Smooth muscle cell of trachea (primary cell): ENCODE measurements at places on chromosomes 5 and 9. TPM values are rescaled to one million over a fixed set of nuclear protein-coding genes. Genes with fewer than 3 reads are reported as not detected.

Gene ZFP2
- 1.6 and 1.8 TPM in 2 replicates for total RNA-seq

Gene GARIN3
- total RNA-seq = not detected in 2 replicates

Gene CMBL
- total RNA-seq = 12.8 and 24.0 TPM in 2 replicates

Gene KCNV2
- total RNA-seq = not detected in 2 replicates

Gene PCDHA13
- total RNA-seq = under 0.01 TPM in 2 replicates

Gene BTNL8
- not detected in 2 replicates for total RNA-seq

Gene ANKRD34B
- total RNA-seq = not detected in 2 replicates

Gene TRPM6
- total RNA-seq = under 0.01 TPM in 2 replicates

Gene AHRR
- total RNA-seq = 55.7 and 86.8 TPM in 2 replicates

Gene PCDHGC4
- total RNA-seq = 4.5 and 6.0 TPM in 2 replicates

Gene ALDOB
- total RNA-seq = not detected in 2 replicates

Gene C5orf24
- 31.4 and 32.3 TPM in 2 replicates for total RNA-seq

Gene ZNF483
- total RNA-seq = 1.8 and 2.8 TPM in 2 replicates

Gene TMOD1
- total RNA-seq = under 0.01 and 0.17 TPM in 2 replicates

Gene GRIA1
- under 0.01 and 0.50 TPM in 2 replicates for total RNA-seq

Gene ZNF658
- total RNA-seq = 6.1 and 8.0 TPM in 2 replicates

Gene TTC1
- total RNA-seq = 41.0 and 54.1 TPM in 2 replicates

Gene CCDC171
- total RNA-seq = 2.8 and 6.8 TPM in 2 replicates

Gene APBB3
- total RNA-seq = 20.2 and 28.5 TPM in 2 replicates

Gene SAPCD2
- 1.5 and 8.0 TPM in 2 replicates for total RNA-seq

Gene TAF11L8
- total RNA-seq = not detected in 2 replicates

Gene IFNA7
- not detected in 2 replicates for total RNA-seq

Gene SLC4A9
- not detected in 2 replicates for total RNA-seq

Gene FAM221B
- not detected in 2 replicates for total RNA-seq

Gene NEURL1B
- total RNA-seq = 2.6 and 4.9 TPM in 2 replicates

Gene INSL4
- total RNA-seq = not detected in 2 replicates

Gene PCA3
- not detected in 2 replicates for total RNA-seq

Gene STK32A
- 0.44 and 0.83 TPM in 2 replicates for total RNA-seq
